Stimulated activated CD8-positive, alpha-beta memory T cell treated with anti-CD3 and anti-CD28 coated beads, Interleukin-4, amount 100 ng/mL, for 4 hours (primary cell): ENCODE measurements at places on chromosomes 3 and 15.

- DNase-seq: no peak
These were observed 107.1 kb downstream of the OXSM start for GRCh38 chr3:25897019-25897418.

GRCh38 chr3:188497021-188497420, 343.1 kb downstream of the LPP start:
- no peak for DNase-seq

GRCh38 chr3:188911026-188911850, 260.5 kb upstream of the TPRG1 start:
- DNase-seq: no peak

DNA sequence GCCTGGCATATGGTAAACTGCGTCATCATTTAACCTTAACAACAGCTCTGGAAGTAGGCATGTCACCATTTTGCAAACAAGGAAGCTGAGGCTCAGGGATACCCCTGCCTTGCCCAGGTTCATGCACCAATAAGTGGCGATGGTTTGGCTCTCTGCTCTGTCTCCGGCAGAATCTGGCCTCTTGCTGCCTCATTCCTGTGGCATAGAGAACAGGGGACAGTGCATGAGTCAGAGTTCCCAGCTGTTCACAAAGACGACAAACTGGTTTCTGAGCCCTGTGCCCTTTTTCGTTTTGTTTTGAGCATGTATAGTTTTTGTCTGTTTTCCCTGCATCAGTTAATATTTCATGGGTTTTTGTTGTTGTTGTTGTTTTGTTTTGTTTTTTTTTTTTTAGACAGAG, 236.8 kb downstream of the OPA1 start:
- no peak for DNase-seq

DNA sequence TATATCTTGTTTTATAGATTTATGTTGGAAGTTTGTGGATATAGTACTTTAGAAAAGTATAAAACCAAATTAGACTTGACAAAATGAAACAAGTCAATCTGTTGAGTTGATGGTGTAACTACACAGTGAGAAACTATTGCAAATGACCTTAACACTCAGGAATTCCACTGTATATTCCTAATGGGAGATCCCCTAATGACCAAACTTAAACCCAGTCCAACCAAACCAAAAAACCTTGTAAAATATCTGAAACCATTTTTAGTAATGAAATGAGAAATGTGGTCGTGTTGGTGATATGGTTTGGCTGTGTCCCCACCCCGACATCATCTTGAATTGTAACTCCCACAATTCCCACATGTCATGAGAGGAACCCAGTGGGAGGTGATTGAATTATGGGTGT, 31.9 kb upstream of the ATP13A3 start:
- no peak for DNase-seq

DNA sequence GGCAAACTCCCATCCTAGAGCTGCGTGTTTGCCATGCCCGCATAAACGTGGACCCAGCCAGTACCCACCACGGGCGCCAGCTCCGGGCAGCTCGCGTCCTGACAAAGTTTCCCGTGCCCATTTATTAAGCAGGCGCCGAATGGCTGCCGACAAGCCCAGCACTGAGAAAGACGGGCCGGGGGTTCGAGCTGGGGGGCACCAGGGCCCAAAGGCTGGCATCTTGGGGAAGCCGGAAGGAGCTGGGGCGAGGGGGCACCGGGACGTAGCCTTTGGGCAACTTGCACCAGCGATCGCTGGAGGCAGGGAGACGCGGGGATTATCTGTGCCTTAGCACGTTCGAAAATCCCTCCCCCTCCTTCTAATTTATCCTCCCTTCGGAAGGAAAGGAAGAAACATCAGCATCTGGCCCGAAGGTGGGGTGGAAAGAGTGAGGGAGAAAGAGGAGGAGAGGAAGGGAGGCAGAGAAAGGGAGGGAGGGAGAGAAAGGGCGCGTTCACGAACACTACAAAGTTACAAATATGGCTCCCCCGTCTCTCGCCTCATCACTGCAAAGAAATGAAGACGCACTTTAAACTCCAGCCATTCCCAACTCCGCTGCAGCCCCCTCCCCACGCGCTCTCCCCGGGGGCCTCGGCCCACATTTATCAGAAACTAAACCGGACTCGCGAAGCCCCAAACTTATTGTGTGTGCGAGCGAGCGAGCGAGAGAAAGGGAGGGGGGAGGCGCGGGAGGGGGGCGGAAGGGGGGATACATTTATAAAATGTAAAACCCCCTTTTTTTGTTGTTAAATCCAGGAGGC, 1.0 kb downstream of the ANP32A start:
- no peak for DNase-seq
